Effector memory CD8-positive, alpha-beta T cell (primary cell): ENCODE measurements at places on chromosomes 7 and 10.

DNA sequence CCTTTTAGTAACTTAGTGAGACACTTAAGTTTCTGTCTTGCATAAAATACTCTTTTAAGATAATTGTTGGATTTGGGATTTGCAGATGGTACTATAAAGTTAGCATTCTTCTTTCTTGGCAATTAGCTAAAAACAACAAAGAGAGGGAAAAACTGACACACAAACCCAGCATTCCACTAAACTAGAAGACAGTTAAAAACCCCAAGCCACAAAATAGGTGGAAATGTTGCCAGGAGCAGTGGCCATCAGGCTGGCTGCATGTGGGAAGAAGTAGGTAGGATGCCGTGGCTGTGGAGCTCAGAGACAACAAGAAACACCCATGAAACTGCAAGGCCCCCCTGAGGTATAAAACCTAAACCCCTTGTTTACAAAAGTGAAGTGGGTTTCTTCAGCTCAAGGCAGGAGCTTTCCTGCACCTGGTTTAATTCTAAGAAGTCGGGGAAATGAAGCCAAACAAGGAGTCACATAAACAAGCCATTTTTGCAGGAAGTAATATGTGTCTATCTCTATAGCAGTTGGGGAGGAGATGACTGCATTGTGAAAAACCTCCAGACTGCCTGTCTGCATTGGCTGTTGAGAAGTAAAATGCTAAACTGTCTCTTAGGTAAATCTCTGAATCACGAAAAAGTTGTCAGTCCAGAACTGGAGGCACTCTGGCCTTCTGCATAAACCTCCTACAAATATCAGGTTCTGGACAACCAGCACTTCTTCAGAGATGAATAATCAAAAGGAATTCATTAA is 9.5 kb downstream of the RAB18 start:
- H3K27me3 ChIP-seq: no peaks in the 10 kb centered on the region
- peaks cover 81% of the 10 kb centered on the region for H3K36me3 ChIP-seq
- peak overlapping the region; percentile 83 for H3K27ac ChIP-seq
- peaks cover 55% of the 10 kb centered on the region for H3K4me1 ChIP-seq
- H3K4me3 ChIP-seq: peak overlapping the region; percentile 11

GRCh38 chr7:153930696-153931095 is 121.5 kb upstream of the DPP6 start:
- DNase-seq: no peak
- H3K27me3 ChIP-seq: no peaks in the 10 kb centered on the region
- H3K4me3 ChIP-seq: no peak overlapping the region
- no peaks in the 10 kb centered on the region for H3K4me1 ChIP-seq

DNA sequence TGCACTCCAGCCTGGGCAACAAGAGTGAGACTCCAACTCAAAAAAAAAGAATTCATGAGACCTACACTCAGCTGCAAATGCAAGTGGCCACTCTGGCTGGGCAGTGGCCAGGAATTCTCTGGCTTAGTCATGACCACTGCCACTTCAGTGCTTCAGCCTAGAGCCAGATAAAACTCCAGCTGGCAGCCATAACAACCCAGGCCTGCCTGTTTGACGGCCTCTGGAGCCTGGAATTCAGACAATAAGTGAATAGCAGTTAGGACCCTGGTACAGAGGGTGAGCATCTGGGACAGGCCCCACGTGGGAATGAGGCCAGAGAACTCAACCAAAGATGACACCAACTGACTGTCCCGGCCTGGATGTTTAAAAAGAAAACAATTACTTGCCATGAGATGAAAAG is 18.9 kb downstream of the RCC1L start:
- H3K27me3 ChIP-seq: no peaks in the 10 kb centered on the region
- H3K36me3 ChIP-seq: peaks cover 81% of the 10 kb centered on the region
- no peaks in the 10 kb centered on the region for H3K4me1 ChIP-seq
- no peak overlapping the region for H3K4me3 ChIP-seq
- H3K27ac ChIP-seq: no peak overlapping the region

DNA sequence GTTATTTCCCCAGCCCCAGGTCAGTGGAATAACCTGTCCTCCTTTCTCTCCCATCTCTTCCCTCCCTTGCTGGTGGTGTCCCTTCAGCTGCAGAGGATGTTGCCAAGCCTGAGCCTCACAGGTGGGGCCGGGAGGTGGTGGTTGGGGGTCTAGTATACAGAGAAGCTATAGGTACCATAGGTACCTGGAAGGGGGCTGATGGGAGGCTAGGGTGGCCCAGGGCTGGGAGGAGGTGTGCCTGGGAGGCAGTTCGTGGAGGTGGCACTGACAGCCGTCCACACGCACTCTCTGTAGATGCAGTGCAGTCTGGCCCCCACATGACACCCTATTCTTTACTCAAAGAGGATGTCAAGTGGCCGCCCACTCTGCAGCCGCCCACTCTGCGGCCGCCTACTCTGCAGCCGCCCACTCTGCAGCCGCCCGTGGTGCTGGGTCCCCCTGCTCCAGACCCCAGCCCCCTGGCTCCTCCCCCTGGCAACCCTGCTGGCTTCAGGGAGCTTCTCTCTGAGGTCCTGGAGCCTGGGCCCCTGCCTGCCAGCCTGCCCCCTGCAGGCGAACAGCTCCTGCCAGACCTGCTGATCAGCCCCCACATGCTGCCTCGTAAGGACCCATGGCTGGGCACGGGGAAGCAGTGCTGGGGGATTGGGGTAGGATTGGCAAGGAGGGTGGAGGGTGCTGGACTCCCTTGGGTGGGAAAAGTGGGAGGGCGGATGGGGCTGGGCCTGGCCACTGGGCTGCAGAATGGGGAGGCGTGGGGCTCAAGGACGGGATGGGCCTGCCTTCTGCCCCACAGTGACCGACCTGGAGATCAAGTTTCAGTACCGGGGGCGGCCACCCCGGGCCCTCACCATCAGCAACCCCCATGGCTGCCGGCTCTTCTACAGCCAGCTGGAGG is 9.5 kb downstream of the IRF5 start:
- H3K27ac ChIP-seq: peak overlapping the region; percentile 10
- no peaks in the 10 kb centered on the region for H3K4me1 ChIP-seq
- H3K36me3 ChIP-seq: peaks cover 11% of the 10 kb centered on the region
- H3K4me3 ChIP-seq: no peak overlapping the region
- H3K27me3 ChIP-seq: no peaks in the 10 kb centered on the region

DNA sequence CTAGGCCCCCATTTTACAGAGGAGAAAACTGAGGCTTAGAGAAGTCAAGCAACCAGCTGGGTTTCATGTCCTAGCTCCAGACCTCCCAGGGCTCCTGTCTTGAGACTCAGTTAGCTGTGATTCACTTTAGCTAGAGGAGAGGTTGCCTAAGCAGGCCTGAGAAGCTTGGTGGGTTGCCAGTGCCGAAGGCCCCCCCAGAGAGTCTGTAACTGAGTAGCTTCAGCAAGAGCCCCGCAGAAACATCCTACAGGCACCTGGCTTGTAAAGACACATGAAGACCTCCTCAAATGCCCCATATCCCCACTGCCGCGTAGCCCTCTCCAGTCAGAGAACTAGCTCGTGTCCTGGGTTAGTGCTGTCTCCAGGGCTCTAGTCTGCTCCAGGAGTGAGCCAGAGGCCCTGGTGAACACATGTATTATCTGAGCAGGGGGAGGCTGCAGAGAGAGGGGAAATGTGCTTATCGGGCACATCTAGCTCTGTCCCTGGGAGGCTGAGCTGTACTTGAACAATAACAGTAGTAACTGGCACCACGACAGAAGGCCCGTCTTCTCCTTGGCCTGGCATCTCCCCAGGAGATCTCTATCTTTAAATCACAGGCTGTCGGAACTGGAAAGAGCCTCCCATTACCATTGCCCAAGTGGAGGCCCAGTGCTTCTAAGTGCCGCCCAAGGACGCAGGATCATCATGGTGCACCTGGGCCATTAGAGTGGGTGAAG is 28.9 kb downstream of the UNC5B start:
- H3K27me3 ChIP-seq: peaks cover 7% of the 10 kb centered on the region
- H3K36me3 ChIP-seq: no peaks in the 10 kb centered on the region
- no peak for DNase-seq
- H3K27ac ChIP-seq: no peak overlapping the region
- no peak overlapping the region for H3K4me3 ChIP-seq
